ENCODE measurements at places on chromosomes 4 and X. TPM values are rescaled to one million over a fixed set of nuclear protein-coding genes. Genes with fewer than 3 reads are reported as not detected.

- peaks cover 11% of the 10 kb centered on the region for H3K27me3 ChIP-seq
- H3K4me1 ChIP-seq: no peaks in the 10 kb centered on the region
- H3K27ac ChIP-seq: no peak overlapping the region
- DNase-seq: no peak
Observed at GRCh38 chr4:49036528-49036927, 50.5 kb downstream of the CWH43 start.

MXRA5 gene
- total RNA-seq: not detected

VCX2 gene
- not detected for total RNA-seq

DNA sequence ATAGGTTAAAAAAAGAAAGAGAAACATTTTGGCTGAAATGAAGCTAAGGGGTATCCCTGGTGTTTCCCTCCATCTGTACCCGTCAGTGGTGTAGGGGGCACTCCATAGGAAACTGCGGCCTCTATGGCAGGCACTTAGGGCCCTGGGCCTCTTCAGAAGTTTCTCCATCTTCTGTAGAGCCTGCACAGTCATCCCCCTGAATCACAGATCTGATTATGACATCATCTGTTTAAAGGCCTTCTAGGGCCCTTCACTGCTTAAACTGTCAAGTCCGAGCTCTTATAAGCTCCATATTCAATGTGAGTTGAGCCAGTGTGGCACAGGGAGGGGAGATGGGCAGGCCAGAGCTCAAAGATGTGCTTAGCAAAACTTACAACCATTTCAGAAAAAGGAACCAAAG is 241.3 kb downstream of the NR3C2 start:
- H3K4me1 ChIP-seq: peaks cover 6% of the 10 kb centered on the region
- no peak for DNase-seq
- no peak overlapping the region for H3K4me3 ChIP-seq
- H3K27me3 ChIP-seq: no peaks in the 10 kb centered on the region

ENPP6 gene
- 0.45 TPM for total RNA-seq

DNA sequence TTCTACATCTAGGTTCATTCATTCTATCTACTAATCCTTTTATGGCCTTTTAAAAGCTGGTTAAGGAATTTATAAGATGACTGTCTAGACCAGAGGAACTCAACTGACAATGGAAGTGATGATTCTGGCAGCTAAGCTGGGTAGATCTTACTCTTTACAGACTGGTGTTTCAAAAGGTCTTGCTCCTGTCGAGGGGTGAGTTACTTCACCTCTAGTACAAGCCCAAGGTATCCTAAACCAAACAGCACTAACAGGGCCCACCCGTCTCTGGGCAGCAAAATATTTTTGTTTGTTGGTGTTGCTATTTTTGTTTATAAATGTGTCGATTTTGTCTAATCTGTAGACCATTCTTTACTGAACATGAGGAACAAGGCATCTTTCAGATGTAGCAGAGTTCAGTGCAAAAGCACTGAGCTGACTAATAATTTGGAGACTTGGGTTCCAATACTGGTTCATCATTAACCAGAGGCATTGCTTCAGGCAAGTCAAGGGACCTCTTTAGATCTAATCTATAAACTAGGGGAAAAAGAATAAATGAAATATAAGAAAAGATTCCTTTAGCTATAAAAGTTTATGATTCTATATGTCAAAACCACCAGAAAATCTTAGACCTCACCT is 90.3 kb upstream of the FRG1 start:
- no peaks in the 10 kb centered on the region for H3K27me3 ChIP-seq
- DNase-seq: no peak
- H3K4me1 ChIP-seq: no peaks in the 10 kb centered on the region
- H3K27ac ChIP-seq: no peak overlapping the region
- peaks cover 13% of the 10 kb centered on the region for H3K36me3 ChIP-seq

DNA sequence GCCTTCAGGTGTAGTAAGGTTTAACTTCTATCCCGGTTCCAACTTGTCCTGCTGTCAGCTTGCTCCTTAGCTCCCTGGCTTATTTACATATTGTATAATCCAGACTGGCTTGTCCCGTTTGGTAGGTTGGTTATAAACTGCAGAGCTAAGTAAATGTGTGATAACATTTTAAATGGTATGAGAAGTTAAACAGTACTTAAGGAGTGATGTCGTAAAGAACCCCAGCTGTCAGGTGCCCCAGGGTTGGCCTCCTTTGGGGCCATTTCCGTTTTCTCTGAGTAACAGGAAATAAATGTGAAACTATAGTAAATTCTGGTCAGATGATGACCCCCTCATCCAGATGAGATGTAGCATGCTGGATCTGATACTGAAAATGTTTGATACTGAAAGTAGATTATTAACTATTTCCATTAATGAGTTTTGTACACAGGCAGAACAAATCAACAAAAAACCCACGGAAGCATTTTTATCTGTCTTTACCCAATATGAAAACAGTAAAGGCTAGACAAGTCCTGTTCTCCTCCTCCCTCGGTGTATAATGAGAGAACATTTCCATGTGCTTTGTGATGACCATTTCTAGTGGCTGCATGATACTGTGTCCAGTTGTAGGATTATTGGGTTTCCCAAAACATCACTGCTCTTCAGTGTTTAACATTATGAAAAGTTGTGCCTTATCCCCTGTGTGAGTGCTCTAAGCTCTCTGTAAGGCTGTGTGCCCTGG is 22.4 kb downstream of the GAB1 start:
- no peaks in the 10 kb centered on the region for H3K27me3 ChIP-seq
- peak overlapping the region; percentile 88 for H3K27ac ChIP-seq
- H3K4me1 ChIP-seq: peaks cover 23% of the 10 kb centered on the region
- H3K4me3 ChIP-seq: peak overlapping the region; percentile 33
- peaks cover 3% of the 10 kb centered on the region for H3K36me3 ChIP-seq

DNA sequence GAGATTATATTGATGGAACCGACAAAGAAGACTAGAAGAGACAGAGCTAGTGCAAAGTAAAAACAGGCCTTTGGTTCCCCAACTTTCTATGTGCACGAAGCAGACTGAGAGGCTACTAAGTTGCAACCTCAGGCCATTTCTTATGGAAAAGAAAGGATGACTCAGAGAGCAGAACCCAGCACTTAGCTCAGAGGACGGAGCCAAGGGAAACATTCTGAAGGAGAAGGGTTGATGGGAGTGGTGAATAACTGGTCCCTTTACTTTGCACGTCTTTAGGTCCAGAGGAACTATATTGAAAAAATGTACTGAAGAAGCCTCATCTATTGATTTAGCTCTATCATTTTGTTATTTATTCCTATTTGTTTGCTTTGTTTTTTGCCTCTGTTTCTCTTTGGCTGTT is 182.1 kb downstream of the CPE start:
- no peaks in the 10 kb centered on the region for H3K4me1 ChIP-seq
- no peaks in the 10 kb centered on the region for H3K36me3 ChIP-seq
- no peak for DNase-seq
- no peak overlapping the region for H3K27ac ChIP-seq

DNA sequence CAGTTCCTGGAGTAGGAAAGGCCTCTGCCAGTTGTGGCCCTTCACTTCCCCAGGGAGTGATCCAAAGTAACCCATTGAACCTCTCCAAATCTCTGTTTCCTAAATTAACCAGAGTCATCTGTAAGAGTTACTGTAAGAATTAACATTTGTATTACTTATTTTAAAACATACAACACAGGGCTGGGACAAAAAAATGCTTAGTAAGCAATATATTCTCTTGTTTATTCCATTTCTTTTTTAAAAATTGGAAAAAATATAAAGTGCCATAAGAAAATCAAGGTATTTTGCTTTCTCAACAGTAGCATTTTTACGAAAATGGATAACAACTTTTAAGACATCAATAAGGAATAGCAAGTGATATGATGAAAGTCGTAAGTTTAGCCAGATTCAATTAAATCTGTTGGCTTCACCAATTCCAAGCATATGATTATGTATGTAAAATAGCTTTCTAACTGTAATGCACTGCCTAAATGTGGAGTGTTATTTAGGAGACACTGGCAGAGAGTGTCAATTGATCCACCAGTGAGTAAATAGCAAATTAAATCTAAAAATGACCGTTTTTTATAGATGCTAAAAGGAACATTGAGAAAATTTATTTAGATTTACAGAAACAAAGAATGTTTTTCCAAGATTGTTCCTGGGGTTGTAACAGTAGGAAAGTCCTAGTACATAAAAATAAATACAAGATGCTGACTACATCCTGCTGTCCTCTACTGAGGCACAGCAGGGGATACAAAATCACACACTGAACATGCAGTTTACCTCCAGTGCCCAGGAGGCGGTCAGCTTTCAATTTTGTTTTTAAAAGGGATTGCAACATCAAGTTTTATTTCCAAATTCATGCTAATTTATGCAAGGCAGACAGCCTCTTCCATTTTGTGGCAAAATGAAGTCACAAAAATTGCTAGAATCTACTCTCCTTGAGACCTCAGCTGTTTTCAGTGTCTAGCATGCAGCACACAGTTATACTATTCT is 53.7 kb downstream of the GPM6A start:
- H3K27me3 ChIP-seq: no peaks in the 10 kb centered on the region
- H3K27ac ChIP-seq: no peak overlapping the region
- no peaks in the 10 kb centered on the region for H3K36me3 ChIP-seq
- H3K4me1 ChIP-seq: no peaks in the 10 kb centered on the region
- DNase-seq: no peak
- no peak overlapping the region for H3K4me3 ChIP-seq

DNA sequence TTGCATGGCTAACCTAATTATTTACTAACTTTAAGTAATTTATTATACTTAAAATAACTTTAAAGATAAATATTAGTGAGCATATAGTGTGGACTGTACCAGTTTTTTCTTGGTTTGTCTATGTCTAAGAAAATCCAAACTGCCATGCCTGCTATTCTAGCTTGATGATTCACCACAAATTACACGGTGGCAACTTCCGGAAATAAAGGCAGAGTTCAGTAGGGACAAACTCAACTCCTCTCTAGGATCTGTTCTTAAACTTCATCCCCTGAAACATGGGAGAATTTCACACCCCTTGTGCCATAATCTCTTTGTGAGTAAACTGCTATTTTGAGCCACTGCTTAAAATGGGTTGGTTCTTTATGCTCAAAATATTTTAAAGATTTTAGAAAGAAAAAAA is 213.6 kb upstream of the NRK start:
- no peak overlapping the region for H3K4me3 ChIP-seq
- H3K27ac ChIP-seq: no peak overlapping the region
- no peak for DNase-seq
- no peaks in the 10 kb centered on the region for H3K27me3 ChIP-seq
- H3K4me1 ChIP-seq: no peaks in the 10 kb centered on the region
- no peaks in the 10 kb centered on the region for H3K36me3 ChIP-seq

SUPT20HL1 gene
- total RNA-seq: not detected

MAN2B2 gene
- total RNA-seq: 10.6 TPM

ADAM29 gene
- not detected for total RNA-seq

SEL1L3 gene
- 27.1 TPM for total RNA-seq

GRCh38 chrX:109390556-109390955 is 91.3 kb downstream of the GUCY2F start:
- H3K4me3 ChIP-seq: no peak overlapping the region
- no peaks in the 10 kb centered on the region for H3K36me3 ChIP-seq
- no peaks in the 10 kb centered on the region for H3K27me3 ChIP-seq
- no peak overlapping the region for H3K27ac ChIP-seq
- H3K4me1 ChIP-seq: no peaks in the 10 kb centered on the region

DNA sequence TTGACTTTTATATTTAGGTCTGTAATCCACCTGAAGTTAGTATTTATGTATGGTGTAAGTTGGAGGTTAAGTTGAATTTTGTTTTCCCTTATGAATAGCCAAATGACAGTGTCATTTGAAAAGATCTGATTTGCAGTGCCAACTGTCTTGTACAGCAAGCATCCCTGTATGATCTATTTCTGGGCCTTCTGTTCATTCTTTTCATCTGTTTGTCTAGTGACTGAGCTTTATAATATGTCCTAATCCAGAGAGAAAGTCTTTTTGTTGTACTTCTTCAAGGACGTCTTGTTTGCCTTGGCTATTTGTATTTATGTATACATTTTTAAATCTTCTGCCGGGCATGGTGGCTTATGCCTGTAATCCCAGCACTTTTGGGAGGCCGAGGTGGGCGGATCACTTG is 39.6 kb downstream of the CDKL5 start:
- H3K4me3 ChIP-seq: no peak overlapping the region
- H3K4me1 ChIP-seq: no peaks in the 10 kb centered on the region
- no peak for DNase-seq
- no peaks in the 10 kb centered on the region for H3K36me3 ChIP-seq
- no peak overlapping the region for H3K27ac ChIP-seq
- no peaks in the 10 kb centered on the region for H3K27me3 ChIP-seq

GRCh38 chr4:22356987-22357596 is 158.8 kb downstream of the ADGRA3 start:
- no peak for DNase-seq
- no peaks in the 10 kb centered on the region for H3K4me1 ChIP-seq
- no peaks in the 10 kb centered on the region for H3K36me3 ChIP-seq
- H3K27me3 ChIP-seq: no peaks in the 10 kb centered on the region
- no peak overlapping the region for H3K4me3 ChIP-seq

GRCh38 chr4:174135936-174136406 is 147.5 kb downstream of the FBXO8 start:
- no peak overlapping the region for H3K27ac ChIP-seq
- DNase-seq: no peak
- H3K4me1 ChIP-seq: no peaks in the 10 kb centered on the region
- H3K27me3 ChIP-seq: peaks cover 9% of the 10 kb centered on the region

CISD2 gene
- 41.8 TPM for total RNA-seq

Measured in activated naive CD8-positive, alpha-beta T cell treated with anti-CD3 and anti-CD28 coated beads for 36 hours (primary cell).